Suppressor macrophage treated with lipopolysaccharide for 4 hours (primary cell): ENCODE measurements at places on chromosomes 2 and 18.
A peak's percentile ranks its signal among the peaks of the same experiment; 100 is the strongest.

- DNase-seq, result peak; percentile 66
These were observed 1.0 kb upstream of the LDLRAD4 start for GRCh38 chr18:13217466-13217961.

DNA sequence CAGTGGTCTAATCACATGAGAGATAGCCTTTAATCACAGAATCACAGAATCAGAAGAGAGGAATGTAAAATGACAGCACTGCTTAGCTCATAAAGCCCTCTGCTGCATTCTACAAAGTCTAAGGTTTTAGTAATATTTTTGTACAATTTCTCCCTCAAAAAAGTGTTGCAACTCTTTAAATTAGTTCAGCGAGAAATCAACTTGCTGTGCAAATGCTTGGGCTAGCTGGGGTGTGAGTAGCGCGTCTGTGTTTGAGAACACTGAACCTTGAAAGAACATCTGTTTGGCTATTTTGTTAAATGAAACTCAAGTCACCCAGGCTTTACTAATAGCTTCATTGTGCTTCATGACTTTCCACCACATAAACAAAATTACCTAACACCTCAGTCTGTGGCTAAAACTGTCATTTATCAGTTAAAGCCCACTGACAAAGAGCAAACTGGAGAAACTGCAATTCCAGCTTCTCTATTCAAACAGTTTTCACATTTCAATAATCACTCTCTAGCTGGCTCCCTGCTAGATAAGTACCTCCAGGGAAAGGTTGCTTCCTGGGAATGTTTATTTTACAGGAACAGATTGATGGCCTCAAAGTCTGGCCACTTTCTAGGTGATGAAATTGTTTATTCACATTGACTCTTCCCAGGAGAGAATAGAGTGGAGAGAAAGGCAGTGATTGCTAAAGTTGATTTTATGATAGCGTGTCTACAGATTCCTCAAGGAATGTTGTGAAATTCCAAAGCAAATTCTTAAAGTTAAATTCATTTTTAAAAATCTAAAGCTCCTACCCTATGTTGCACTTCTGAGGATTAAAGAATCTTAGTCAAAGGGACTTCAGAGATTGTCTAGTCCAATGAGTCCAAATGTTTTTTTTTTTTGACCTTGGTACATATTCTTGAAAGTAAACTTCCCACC lies 36.0 kb upstream of the STAT1 start:
- no peak for DNase-seq

DNA sequence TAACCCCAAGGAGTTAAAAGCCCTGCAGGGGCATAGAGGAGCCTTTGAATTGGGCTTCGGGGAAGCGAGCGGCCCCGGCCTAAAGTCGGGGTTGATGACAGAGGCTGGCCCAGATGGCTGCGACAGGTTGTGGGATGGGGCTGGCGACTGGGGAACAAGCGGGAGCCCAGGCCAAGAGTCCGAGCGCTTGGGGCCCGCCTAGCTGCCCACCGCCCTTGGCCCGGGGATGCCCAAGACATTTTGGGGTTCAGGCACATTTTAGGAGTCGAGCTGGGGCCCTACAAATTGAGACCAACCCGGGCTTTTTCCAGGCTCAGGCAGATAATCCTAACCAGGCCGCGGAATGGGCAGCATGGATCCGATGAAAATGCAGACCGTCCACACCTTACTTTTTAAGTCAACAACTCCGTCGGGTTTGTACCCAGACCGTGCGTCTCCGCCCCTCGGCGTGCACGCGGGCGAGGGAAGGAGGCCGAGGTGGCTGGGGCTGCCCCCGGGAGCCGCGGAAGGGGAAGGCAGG lies 507 bp downstream of the RTKN start:
- no peak for DNase-seq

DNA sequence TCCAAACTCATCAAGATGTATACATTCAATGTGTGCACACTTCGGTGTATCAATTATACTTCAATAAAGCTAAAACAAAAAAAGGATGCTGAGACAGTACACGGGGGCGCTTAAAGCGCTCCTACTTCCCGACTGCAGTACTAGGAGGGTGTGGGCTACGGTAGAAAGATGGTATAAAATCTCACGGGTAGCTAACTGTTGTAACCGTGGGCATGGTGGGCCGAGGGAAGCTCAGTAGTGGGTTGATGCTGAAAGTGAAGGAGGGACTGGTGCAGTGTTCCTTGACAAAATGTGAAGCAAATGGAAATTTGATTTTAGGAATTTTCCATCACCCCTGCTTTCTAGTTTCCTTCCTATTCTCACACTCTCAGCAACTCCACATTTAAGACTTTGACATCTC lies 42.6 kb upstream of the DARS1 start:
- no peak for DNase-seq

GRCh38 chr2:108612153-108612513 lies 77.9 kb downstream of the LIMS1 start:
- DNase-seq, result peak; percentile 84
